Lung (tissue), 17 donors: ENCODE measurements at places on chromosomes 1 and 21. TPM values are rescaled to one million over a fixed set of nuclear protein-coding genes. Genes with fewer than 3 reads are reported as not detected.

The SRSF10 gene
- 55.1 TPM for polyA plus RNA-seq

The SPRR2B gene
- not detected for polyA plus RNA-seq

The LINGO4 gene
- polyA plus RNA-seq, result 0.12 TPM

GRCh38 chr1:47215713-47216112 lies 16.3 kb downstream of the TAL1 start:
- DNase-seq, result no peak

- no peak for DNase-seq
Measured at GRCh38 chr1:210446479-210446878, 117.8 kb downstream of the HHAT start.

DNA sequence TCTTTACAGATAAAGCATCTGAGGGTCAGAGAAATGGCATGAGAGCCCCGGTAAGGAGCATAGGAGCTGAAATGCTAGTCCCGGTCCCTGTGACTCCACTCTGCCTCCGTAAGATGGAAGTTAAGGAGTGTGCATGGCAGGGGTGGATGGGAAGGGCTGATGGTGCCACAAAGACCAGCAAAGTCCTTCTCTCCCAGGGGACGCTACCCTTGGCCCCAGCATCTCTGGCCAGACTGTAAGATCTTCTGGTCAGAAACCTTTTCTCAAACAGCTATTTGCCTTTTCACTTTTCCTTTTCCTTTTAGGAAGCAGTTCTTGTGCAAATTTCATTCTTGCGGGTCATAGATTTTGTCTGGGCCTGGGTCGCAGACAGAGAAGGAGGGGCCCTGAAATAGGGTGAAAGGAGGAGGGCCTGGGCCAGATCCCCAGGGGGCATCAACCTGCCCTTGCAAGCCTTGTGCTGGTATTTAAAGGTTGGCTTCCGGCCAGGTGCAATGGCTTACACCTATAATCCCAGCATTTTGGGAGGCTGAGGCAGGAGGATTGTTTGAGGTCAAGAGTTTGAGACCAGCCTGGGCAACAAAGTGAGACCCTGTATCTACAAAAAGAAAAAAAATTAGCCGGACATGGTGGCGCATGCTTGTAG lies 14.4 kb upstream of the EPS8L3 start:
- no peak for DNase-seq

DNA sequence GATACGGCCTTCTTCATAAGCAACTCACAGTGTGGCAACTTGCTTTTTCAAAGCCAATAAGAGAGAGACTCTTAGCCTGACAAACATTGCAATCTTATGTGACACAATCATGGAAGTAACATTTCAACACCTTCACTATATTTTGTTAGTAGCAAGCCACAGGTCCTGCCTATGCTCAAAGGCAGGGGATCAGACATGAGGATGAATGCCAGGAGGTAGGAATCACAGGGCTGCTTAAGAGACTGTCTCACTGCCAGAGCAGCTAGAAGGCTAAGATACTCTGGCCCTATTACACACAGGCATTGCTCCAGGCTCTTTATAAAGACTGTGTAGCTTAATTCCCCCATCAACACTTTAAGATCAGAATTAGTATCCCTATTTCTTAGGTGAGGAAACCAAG lies 236.2 kb upstream of the KAZN start:
- DNase-seq, result no peak

DNA sequence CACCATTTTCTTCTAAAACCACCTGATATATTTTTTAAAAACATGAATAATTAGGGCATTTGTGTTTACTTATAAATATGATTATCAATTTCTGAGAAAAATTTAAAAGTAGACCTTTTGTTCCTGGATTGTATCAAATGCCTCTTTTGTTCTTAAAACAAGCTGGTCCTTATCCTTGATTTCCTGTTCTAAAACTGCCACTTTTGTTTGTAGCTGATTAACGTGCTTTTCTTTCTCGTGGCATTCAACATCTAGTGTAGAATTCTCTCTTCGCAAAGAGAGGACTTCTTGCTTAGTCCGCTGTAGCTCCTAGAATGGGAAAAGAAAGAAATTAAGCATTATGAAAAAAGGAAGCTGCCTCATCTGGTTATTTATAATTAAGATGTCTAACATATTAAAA lies 25.0 kb downstream of the SASS6 start:
- DNase-seq, result no peak

- no peak for DNase-seq
Measured at GRCh38 chr1:225808136-225808535, 1.8 kb upstream of the EPHX1 start.

DNA sequence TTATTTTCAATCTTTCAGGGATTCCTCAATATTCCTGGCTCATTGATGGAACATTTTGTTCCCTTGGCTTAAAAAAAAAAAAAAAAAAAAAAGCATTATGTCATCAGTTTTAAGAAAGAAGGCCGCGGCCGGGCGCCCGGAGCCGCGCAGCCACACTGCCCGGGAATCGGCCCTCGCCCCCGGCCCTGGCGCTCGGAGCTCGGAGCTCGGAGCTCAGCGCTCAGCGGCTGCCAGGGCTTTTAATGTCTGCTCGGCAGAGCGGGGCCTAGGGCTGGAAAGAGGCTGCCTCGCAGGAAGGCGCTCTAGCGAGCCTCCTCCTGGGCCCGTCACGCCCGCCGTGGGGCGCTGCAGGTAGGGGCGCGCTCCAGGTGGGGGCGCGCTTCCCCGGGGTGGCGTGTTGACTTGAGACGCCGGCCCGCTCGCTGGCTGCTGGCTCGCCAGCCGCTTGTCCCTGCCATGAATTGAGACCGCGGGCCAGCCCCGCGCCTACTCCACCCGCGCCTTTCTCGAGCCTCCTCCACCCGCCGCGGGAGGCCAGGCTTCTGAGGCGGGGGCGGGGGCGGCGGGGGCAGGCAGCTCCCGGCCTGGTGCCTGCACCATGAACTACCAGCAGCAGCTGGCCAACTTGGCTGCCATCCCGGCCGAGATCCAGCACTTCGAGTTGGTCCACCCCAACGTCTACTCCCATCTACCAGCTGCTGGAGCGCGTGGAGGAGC lies 5.4 kb upstream of the TDRD5 start:
- peak; percentile 81 for DNase-seq

GRCh38 chr1:7093297-7093696 lies 308.0 kb downstream of the CAMTA1 start:
- DNase-seq, result no peak

DNA sequence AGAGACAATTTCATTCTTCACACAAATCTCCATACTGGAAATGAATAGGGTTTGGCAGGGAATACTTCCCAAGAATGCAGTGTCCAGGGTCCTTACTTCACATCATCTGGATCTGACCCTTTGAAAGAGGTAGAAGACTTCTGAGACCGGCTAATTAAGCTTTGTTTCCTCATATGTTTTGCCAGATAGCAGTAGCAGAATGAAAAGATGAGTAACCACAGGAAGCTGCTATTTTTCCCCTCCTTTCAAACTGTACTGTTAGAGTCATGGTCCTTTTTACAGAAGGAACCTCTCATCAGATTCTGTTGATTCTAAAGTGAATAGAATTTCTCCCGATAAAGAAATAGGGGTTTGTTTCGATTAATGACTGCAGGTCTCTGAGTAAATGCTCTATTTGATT lies 1.4 kb upstream of the OLFML3 start:
- DNase-seq, result no peak

DNA sequence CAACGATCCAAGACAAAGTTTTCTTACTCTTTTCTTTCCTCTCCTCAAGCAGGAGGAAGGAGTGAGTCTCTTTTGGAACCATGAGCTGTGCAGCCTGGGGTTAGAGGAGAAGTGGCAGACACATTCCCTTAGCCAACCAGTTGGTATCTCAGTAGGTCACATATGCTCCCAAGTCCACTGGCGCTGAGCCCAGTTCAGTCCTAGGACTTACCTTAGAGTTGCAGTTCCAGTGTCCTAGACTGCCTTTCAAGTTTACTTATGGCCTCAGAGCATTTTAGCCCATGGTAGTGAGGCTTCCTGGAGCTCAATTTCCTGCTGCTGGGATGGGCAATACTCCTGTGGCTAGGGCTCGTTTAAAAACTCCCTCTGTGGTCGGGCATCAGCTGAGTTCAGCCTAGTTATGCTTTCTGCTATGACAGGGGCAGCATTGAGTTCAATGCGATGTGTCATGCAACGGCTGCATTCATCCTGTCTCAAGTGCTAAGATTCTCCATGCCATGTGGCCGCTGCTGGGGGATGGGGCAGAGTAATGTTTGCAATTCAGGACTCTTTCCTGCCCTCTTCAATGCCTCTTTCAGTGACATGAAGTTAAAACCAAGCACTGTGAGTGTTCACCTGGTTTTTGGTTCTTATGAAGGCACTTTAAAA lies 103.8 kb downstream of the LRRC7 start:
- no peak for DNase-seq

GRCh38 chr1:22941257-22941656 lies 31.4 kb downstream of the LACTBL1 start:
- no peak for DNase-seq

DNA sequence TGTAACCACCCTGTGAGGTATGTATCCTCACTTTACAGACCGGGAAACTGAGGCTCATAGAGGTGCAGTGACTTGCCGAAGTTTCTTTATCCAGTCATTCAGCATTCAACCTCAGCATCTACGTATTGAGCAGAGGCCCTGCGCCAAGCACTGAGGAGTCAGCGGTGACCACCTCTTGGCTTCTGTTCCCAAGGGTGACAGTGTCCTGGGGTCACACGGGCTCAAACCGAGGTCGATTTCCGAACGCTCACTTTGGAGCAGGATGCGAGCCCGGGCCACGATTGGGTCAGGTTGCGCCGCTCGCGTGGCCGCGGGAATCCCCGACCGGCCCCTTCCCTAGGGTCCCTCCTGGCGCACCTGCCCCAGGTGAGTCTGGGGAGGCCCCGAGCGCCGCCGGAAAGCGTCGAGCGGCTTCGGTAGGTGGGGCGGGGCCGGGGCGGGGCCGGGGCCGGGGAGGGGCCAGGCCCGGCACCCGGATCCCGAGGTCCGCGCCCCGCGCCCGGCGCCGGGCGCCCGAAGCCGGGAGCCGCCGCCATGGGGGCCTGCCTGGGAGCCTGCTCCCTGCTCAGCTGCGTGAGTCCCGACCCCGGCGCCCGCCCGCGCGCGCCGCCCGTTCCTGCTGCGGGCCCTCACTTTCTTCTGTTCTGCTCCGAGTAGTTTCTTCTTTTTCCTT lies at the start of gene SERINC2:
Gene SERINC2, plus strand, starts transcription at position 482 of the 673 bp plus-strand sequence. Its CDS starts 53 bp downstream, at position 535.
- peak; percentile 6 for DNase-seq

DNA sequence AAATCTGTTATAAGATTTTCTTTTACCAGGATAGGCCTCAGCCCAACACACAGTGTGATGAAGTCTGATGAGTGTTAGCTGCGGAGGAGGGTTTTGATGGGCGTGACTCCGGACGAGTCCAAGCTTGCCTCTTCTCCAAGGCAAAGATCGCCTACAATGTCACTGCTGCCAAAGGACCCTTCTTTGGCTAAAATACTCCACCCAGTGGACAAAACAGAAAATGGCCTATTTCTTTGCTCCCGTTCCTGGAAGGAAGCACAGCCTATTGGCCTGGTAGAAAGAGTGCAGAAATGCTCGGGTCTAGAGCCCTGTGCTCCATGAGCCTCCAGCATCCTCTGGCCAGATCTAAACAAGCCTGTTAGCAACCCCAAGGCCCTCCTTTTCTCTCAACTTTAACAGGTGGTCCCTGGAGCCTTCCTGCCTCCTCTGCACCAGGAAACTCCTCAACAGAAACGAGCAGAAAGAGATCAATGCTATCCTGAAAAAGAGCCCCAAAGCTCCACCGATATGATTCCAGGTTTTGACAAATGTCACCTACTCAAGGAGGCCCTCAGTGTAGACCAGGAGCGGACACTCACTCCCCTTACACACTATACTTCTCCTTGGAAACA lies 3.4 kb upstream of the CASQ2 start:
- DNase-seq, result peak; percentile 80

- DNase-seq, result peak; percentile 50
Measured at GRCh38 chr1:223738465-223739365, 26.4 kb downstream of the CAPN2 start.

GRCh38 chr21:24420689-24421088 lies 1186.6 kb downstream of the MRPL39 start:
- DNase-seq, result no peak

GRCh38 chr1:31082385-31082784 lies 16.9 kb upstream of the PUM1 start:
- DNase-seq, result no peak
